ENCODE measurements at places on chromosomes 1 and 21.

DNA sequence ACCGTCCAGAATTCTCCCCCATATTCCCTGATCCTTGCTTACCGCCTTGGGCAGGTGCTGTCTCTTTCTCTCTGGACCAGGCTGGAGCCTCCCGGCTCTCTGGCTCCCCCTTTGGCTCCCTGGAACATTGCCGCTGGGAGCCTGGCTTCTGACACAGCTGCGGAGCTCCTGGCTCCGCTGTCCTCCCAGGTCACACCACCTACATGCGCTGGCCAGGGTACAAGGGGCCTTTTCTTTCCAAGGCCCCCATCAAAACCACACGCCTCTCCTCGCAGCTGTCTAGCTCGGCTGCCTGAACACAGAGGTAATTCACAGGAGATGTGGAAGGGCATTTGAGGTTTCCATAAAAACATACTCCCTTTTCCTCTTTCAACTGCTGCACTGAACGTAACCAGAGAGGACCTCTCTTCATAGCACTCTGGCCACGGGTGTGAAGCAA lies 7.5 kb upstream of the ZNF648 start:
- H3K27me3 ChIP-seq = no peaks in the 10 kb centered on the region
- DNase-seq = peak; percentile 84
- no peaks in the 10 kb centered on the region for H3K4me1 ChIP-seq
- no peak overlapping the region for H3K4me3 ChIP-seq
- H3K27ac ChIP-seq = no peak overlapping the region
- no peaks in the 10 kb centered on the region for H3K36me3 ChIP-seq

GRCh38 chr1:180610556-180611015 lies 21.2 kb upstream of the XPR1 start:
- H3K4me3 ChIP-seq = no peak overlapping the region
- H3K36me3 ChIP-seq = no peaks in the 10 kb centered on the region
- no peak for DNase-seq
- H3K27me3 ChIP-seq = no peaks in the 10 kb centered on the region

DNA sequence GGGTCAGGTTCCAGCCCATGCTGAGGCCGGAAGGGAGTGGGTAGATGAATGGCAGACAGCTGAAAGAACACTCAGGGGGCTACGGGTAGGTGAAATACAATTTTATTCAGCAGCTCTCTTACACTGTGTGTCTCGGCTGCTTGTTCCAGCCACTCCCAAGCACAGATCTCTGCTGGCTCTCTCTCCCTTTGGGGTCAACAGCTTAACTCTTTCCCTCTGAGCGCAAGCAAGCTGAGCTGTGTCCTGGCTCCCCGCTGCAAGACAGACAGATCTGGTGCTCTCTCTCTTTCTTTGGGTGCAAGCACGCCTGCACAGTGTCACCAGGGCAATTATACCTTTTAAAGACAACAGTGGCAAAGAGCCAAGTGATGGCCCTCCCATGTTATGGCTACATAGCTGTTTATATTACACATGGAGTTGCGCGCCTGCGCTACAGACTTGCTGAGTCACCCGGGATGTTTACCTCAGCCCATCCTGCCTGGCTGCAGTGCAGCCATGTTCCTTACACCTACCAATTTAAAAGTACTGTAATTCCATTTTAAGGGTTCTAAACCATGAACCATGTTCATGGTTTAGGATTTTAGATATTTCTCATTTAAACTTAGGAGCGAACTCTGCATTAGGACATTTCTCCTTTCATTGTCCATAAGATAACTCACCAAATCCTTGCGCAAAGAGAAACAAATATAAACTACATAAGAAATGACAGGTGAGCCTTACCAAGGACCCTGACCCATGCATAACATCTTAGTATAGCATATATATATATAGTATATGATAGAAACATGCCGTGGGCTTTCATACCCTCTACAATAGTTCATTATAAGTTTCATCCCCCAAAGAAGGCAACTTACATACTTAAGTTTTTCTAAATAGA lies 396.5 kb downstream of the SMYD3 start:
- H3K36me3 ChIP-seq = no peaks in the 10 kb centered on the region
- H3K27ac ChIP-seq = no peak overlapping the region
- no peaks in the 10 kb centered on the region for H3K4me1 ChIP-seq

DNA sequence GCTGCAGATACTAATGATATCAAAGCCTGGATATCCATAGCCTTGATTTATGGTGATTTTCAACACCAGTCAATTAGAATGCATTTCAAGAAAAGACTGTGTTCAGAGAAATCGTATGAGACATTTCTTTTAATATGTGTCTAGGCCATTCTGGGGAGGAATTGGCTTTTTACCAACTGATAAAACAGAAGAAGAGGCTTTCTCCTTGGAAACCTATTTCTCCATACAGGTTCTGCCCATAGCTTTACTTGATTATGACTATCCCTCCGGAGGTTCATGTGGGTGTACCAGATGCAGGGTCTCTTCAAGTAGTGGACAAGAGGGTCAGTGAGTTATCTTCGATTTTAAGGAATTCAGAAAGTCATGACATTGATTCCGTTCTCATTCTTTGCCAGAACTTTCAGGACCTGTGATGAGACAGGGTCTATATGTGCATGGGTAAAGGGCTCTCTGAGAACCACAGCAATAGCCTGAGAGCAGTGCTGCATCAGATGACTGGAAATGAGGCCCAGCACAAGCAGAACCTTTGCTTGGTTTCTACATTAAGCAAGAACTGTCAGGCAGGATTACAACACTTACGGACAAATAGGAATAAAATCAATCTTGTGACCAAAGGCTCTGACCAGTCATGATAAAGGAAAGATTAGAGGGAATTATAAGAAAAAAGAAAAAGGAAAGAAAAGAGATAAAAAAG lies 263.7 kb upstream of the SGIP1 start:
- DNase-seq = no peak
- no peaks in the 10 kb centered on the region for H3K27me3 ChIP-seq
- H3K4me1 ChIP-seq = peaks cover 6% of the 10 kb centered on the region
- H3K27ac ChIP-seq = no peak overlapping the region

GRCh38 chr1:242120432-242120831 lies 121.5 kb upstream of the MAP1LC3C start:
- H3K36me3 ChIP-seq = no peaks in the 10 kb centered on the region
- no peaks in the 10 kb centered on the region for H3K4me1 ChIP-seq
- H3K27ac ChIP-seq = no peak overlapping the region
- H3K4me3 ChIP-seq = no peak overlapping the region

- no peaks in the 10 kb centered on the region for H3K27me3 ChIP-seq
- no peaks in the 10 kb centered on the region for H3K4me1 ChIP-seq
- H3K4me3 ChIP-seq = no peak overlapping the region
- no peak overlapping the region for H3K27ac ChIP-seq
These were observed 205.8 kb upstream of the LYPLAL1 start for GRCh38 chr1:218967836-218968235.

DNA sequence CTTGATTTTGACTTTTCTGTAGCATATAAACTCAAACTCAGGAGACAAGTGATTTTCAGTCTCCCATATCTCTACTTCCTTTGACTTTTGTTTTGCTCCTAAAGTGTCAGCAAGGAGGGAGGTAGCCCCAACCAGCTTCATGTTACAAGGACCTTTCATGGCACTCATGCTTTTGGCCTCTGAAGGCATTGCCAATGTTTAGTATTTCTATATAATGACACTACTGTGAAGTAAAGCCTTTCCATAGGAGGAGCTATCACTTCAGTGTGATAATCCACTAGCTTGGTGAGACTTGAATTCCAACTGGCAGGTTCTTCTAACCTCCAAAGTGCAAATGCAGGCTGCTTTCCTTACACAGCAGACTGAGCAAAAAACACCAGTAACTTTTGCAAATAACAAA lies 14.4 kb downstream of the COLGALT2 start:
- H3K4me1 ChIP-seq = no peaks in the 10 kb centered on the region
- DNase-seq = no peak
- no peak overlapping the region for H3K4me3 ChIP-seq
- no peak overlapping the region for H3K27ac ChIP-seq

Measured in kidney (tissue), 22 donors.